ENCODE measurements at places on chromosomes 3 and 15. TPM values are rescaled to one million over a fixed set of nuclear protein-coding genes. Genes with fewer than 3 reads are reported as not detected.

NR2E3 gene
- total RNA-seq: not detected

BTLA gene
- total RNA-seq: not detected

KCNMB2 gene
- total RNA-seq: not detected

SLC9C1 gene
- total RNA-seq: not detected

CLDN18 gene
- not detected for total RNA-seq

Measured in A549 treated with ZK216348 at 1 μM for 4 hours (cell line).